ENCODE measurements at places on chromosomes 3 and 15. TPM values are rescaled to one million over a fixed set of nuclear protein-coding genes. Genes with fewer than 3 reads are reported as not detected.
A peak's percentile ranks its signal among the peaks of the same experiment; 100 is the strongest.

- DNase-seq, result no peak
Observed at GRCh38 chr3:106768941-106769480, 608.2 kb upstream of the CCDC54 start.

DNA sequence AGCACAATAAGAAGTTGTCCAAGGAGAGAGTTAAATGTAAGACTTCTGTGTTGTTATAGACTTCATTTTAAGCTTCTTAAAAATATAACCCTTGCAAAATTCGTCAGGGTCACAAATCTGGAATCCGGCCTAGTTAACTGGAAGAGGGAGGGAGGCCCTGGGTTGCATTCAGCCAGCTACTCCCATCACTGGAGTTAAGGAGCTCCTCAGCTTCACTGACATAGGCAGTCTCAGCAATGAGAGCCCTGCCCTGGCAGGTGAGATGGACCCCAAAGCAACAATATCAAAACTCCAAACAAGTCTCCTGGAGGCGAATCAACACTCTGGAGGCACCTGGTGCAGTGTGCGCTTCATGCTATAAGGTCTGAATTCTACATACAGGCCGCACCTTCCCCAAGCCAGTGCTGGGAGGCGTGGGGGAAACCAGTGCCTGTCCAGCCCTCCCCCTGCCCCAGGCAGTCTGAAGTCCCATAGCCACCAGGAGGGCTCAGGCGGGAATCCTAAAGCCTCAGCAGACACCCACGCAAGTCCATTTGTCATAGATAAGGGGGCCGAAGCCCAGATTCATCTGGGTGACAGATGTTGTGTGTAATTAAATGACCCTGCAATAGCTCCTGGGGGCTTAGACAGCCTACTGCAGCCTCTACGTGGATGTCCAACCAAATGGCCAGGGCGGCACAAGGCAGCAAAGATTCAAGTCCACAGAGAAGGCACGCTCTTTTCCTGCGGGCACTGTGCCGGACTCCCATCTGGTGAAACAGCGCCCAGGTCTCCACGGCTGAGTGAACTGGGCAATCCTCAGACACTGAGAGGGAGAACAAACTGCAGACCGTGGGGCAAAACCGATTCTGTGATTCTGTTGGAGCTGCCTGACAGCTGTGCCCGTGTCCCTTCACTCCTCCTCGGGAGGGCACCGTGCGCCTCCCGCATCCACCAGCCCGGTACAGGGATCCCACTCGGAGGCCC, 64.9 kb downstream of the ATP10A start:
- DNase-seq, result no peak

DNA sequence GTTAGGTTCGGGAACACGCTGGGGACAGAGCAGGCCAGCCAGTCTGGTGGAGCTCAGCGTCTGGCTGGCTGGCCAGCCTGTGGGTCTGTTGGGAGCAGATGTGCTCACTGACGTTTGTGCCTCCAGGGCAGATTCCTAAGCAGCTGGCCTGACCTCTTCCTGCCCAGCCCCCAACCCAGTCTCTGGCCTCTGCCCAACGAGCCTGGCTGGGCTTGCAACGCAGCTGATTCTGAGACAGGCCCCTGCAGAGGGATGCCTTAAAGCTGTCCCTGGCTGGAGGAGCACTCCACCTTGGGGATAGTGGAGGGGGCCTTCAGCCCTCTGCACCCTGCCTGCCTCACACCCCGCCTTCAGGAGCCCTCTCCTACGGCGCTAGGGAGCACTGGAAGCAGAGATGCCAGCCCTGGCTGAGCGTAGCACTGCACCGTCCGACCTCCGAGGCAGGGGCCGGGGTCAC, 46.0 kb downstream of the KLF13 start:
- DNase-seq, result no peak

GRCh38 chr3:197428952-197429351, 126.8 kb downstream of the BDH1 start:
- DNase-seq, result no peak

- peak; percentile 66 for DNase-seq
Observed at GRCh38 chr3:179750720-179751328, 98.0 kb downstream of the USP13 start.

DNA sequence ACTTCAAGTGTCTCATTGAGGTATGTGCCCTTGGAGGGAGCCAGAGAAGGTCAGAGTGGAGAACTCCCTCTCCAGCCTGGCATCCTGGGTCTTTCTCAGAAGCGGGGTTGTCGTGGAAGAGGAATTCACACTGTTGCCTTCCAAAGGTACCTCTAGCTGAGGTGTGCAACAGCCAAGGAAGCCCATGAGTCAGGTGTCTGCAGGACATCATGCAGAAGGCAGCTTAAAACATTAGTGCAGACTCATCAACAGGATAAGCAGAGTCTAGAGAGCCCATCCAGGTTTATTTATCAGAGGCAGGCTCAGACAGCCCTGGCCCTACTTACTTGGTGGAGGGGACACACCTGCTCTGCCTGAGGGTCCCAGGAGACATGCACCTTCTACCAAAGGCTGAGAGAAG, 95.6 kb upstream of the TPM1 start:
- no peak for DNase-seq

DNA sequence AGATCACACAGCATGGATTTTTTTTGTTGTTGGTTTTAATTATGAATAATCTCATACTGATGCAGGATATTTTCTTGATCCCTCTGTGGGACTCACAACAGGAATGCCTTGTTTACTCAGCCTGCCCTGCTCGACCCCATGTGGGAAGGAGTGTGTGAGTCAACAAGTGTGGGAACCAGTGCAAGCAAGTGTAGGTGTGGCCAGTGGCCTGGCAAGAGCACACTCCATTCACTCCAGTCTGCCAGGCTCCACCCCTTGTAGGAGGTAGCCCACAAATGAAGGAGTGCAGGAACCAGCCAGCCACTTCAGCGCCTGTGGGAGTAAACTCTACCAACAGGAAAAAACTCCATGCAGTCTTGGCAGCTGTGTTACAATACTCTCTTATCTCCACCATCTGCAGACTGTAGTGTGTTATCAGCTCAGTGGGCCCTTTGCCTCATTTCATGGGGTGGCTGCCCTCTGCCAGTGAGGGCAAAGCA, 393.6 kb downstream of the OTOL1 start:
- DNase-seq, result no peak

DNA sequence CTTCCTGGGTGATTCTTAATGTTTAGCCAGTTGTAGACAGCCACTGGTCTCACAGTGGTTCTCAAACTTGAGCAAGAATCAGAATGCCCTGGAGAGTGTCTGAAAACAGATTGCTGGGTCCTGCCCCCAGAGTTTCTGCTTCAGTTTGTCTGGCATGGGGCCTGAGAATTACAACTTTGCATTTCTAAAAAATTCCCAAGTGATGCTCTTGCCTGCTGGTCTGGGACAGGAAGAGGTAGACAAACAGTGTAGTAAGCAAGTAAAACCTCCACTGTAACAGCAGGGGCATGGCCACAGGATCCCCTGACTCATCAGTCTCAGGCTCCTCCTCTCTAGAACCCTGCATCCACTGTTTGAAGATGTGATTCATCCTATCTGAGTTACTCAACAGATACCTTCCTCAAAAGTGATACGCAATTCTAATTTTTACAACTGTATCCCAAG, 36.5 kb downstream of the DZIP1L start:
- DNase-seq, result no peak

DNA sequence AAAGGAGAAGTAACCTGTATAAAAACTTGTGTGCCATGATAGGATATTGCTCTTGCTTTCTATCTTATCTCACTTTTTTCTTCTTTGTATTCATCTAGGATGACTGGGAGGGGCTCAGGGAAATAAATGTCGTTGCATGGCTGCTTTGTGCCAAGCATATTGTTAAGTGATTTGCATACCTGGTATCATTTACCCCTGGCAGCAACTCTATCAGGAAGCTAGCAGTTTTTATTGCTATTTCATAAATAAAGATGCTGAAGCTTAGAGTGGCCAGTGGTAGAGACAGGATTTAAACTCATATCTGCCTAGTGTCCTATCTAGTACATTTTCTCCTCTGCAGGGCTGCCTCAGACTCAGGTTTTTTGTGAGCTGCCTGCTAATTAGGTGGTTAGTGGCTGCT, 253.3 kb downstream of the PTPRG start:
- no peak for DNase-seq

DNA sequence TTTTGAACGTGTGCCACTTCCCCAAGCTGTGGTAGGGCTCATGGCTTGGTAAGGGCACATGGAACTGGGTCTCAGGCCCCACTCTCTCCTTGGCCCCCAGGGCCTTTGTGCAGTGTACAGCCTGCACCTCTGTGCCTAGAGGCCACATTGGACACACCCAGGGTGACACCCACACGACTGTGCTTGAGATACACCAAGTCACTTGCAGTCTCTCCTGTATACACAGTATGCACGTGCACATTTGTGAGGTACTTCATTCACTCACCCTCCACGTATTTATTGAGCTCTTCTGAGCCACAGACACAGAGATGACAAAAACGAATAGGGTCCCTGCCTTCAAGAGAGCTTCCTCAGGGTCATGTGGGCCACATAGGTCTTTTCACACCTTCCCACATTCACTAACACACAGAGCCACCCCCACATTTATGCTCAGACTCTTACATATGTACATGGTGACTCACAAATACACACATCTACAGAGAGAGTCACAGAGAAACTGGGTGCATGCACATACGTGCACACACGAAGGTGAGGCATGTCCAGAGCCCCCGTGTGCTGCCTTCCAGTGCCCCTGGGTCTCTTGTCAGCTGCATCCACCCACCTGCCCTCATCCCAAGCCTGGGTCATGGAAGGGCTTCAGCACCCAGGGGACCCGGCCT, 9.8 kb upstream of the TMEM115 start:
- DNase-seq, result no peak

- no peak for DNase-seq
Observed at GRCh38 chr15:59420986-59421618, 16.9 kb upstream of the FAM81A start.

- DNase-seq, result no peak
Observed at GRCh38 chr3:191373327-191373726, 43.0 kb upstream of the UTS2B start.

- no peak for DNase-seq
Observed at GRCh38 chr3:25381083-25381482, 47.0 kb upstream of the RARB start.

- no peak for DNase-seq
Observed at GRCh38 chr3:42149975-42150374, 58.8 kb downstream of the TRAK1 start.

DNA sequence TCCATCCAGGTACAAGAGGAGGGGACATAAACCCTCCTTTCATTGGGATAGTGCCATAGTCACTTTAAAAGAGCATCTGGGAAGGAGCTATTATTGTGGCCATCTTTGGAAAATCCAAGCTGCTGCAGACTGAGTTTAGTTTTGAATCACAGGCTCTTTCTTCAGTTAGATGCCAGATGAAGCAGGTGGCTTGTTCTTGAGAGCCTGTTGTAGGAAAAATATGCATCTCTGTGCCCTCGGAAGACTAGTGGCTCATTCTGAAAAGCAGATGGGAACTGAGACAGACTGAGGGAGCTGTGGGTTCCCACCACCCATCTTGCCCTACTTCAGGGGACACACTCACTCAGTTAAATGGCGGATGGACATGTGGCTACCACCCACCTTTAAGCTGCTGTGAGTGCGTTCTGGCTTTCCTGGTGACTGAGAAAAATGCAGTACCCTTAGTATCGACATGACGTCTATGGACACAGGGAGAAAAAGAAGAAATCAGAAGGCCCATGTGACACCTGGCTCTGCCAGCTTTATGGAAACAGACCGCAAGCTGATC, 50.2 kb downstream of the RARB start:
- no peak for DNase-seq

GRCh38 chr3:54355800-54356199, 233.4 kb downstream of the CACNA2D3 start:
- DNase-seq, result no peak

DNA sequence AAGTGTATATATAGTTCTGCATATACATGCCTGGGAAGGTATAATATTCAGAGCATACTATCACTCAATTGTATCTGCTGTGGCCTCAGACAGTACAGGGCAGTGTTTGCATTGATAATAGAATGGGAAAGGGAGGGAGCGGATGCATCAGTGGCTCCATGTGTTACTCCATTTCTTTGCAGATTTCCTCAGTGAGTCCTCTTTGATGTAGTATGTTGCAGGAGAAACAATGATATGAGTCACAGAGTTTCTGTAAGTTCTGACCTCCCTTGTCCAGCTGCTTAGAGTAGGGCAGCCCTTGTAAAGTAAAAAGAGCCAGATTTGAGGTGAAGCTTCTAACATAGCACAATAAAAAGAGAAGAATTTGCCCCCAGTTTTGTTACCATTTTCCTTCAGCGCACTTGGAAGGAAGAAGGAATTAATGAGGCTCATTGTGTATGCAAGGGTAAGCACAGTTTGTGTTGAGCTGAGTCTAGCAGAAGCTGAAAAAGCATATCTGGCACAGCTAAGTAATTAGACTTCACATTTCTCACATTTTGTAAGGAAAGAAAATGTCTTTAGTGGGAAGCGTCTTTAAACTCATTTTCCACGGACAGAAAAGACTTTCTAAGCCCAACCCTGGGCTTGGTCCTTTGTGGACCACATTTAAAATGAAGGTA, 555.8 kb upstream of the IL12A start:
- DNase-seq, result no peak

DNA sequence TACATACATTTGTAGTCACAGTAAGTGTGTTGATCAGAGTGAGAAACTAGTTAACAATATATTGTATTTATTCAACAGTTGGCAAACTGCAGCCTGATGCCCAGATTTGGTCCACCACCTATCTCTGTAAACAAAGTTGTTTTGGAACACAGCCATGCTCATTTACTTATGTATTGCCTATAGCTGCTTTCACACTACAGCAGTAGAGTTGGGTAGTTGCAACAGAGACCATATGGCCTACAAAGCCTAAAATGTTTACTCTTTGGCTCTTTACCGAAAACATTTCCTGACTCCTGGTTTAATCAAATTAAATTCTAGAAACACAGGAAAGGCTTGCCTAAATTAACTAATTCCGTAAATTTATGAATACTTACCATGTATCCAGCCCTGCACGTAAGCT, 39.4 kb downstream of the CMC1 start:
- no peak for DNase-seq

SI gene
- not detected for total RNA-seq

TMEM87A gene
- total RNA-seq, result 39.1 TPM

GOLGA6L4 gene
- 1.1 TPM for total RNA-seq

AMT gene
- 2.6 TPM for total RNA-seq

HHATL gene
- total RNA-seq, result not detected
